CD8-positive, alpha-beta memory T cell (primary cell): ENCODE measurements at places on chromosomes 12 and 14. TPM values are rescaled to one million over a fixed set of nuclear protein-coding genes. Genes with fewer than 3 reads are reported as not detected.

GRCh38 chr12:110180591-110181005 lies 56.4 kb downstream of the IFT81 start:
- DNase-seq = no peak

DNA sequence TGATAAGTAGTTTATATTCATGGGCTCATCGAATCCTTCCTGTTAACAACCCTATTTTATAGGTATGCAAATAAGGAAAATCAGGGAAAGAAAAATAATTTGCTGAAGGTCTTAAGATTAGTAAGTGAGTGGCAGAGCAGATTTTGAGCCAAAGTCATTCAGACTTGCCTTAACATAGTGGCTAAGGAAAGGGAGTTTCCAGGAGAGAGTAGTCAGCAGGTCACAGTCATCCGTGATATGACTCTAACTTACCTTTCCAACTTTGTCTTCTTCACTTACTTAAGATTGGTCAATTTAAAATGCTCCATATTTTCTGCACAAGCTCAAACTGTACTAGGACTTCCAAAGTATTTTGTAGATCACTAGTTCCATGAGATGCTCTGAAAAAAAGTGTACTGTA lies 46.6 kb downstream of the AKAP6 start:
- no peak for DNase-seq

DNA sequence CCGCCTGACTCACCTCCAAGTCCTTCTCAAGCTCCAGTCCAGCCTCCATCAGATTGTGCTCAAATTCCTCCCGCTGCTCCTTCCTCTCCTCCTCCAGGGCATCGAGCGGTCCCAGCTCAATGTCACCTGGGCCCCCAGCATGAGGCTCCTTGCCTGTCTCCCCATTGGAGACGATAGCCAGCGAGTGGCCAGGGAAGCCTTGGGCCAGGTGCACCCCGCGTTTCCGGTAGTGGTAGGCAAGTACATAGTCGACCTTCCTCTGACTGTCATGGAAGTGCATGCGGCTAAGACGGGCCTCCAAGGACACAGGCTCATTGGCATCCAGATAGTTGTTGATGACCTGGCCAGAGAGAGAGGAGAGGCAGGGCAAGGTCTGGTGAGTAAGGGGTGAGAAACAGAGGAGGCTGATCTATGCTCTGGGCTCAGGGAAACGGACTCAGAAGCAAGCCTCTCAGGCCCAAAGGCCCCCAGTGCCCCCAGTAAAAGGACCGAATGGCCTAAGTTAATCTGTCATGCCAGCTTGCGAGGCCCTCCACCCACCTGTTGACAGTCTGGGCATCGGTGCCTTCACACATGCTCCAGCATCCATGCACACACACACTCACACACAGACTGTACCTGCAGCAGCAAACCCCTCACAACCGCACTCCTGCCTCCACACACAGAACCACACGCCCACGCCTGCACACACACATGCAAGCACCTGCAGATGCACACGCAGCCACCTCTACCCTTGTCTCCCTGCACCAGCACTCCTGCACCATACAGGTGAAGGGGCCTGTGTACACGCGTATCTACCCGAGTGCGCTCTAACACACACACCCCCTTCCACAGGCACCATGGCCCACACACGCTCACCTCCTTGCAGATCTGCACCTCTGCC lies 23.8 kb downstream of the ANO2 start:
- no peak for DNase-seq

DNA sequence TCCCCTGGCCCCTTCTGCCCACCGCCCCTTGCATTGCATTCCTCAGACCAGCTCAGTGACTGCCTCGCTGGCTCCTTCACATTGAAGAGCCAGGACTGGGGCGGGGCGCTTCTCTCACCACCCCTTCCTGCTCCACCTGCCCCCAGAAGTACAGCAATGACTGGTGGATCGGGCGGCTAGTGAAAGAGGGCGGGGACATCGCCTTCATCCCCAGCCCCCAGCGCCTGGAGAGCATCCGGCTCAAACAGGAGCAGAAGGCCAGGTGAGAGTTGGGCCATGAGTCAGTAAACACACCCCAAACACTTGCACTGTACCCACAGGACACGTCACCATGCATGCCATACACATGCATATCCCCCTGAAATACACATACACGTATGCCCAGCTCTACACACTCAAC lies 5.8 kb downstream of the CACNB3 start:
- peak; percentile 28 for DNase-seq

DNA sequence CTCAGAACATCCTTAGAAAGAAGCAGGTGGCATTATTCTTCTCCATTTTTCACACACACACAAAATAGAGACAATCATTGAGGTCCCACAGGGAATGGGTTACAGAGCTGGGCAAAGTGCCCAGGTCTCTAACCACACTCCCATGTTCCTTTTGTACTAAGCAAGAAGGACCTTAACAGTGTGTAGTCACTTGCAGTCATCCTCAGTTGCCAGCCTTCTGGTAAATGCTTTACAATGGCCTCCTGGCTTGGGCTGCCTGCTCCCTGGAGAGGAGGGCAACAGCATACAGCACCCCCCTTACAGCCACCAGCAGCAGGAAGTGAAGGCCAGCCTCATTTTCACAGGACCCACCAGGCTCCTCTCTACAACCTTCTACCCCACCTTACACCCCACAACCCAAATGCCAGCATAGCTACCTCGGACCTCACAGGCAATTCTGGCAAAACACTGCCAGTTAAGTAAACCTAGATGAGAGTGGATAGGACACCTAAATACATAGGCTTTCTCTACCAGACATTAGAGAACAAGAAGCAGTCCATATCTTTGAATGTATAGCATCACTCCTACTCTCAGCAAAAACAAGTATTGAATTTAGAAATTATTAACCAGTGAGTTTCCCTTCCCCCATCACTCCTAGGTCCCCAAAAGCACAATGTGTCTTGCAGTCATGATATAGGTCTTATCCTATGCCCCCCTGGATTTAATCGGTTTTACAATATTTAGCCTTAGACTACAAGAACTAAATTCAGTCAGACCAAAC lies 88.1 kb downstream of the PPP2R5E start:
- no peak for DNase-seq

DNA sequence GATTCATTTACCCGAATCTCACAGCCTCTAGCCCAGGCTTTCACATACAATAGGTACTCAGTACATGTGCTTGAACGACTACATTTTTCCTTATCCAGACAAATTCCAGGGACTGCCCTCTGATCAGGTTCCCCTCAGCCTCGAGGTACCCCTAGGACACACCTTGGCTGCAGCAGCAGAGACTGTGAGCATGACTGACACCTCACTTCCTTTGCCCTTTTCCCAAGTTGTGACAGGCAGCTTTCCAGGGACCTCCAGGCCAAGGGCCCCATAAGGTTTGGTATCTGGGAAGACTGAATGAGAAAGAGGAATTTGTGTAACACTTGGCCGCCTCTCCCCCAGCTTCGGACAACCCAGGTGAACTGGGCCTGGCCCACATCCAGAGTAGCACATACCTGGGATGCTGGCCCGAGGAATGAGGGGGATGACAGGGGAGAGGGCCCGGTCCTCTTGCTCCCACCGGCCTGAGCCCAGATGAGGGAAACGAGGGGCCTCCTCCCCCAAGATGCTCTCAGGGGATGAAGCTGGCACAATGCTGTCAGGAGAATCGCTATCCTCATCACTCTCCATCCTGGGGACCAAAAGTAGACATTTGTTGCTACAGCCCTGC lies 10.2 kb upstream of the PRKAG1 start:
- no peak for DNase-seq

- no peak for DNase-seq
These were observed 563 bp downstream of the DCP1B start for GRCh38 chr12:2003676-2004112.

DNA sequence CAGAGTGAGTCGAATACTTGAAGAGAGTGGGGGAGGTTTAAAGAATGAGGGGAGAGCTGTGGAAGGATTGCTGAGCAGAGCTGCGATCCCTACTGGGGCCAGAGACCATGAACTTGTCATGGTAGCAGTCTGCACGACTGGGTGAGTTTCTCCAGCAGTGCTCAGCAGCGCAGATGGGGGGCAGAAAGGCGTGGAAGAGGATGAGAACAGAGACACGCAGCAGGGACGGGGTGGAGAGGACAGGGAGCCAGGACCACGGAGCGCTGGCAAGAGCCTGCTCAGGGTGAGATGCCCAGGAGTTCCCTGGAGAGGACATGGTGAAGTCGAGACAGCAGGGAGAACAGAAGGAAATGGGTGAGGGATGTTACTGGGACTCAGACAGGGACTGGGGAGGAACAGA lies 2.1 kb upstream of the AQP6 start:
- DNase-seq = no peak

The PHLDA1 gene
- 43.3 TPM for total RNA-seq

GRCh38 chr14:35742032-35742371 lies 67.1 kb downstream of the RALGAPA1 start:
- DNase-seq = no peak

DNA sequence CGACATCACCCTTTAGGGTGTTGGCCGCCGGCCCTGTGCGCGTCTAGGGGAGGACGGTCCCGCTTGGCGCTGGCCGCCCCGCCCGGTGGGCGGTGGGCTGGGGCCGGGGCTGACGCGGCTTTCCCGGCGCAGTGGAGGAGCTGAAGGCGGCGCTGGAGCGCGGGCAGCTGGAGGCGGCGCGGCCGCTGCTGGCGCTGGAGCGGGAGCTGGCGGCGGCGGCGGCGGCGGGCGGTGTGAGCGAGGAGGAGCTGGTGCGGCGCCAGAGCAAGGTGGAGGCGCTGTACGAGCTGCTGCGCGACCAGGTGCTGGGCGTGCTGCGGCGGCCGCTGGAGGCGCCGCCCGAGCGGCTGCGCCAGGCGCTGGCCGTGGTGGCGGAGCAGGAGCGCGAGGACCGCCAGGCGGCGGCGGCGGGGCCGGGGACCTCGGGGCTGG lies 3.6 kb downstream of the TNFAIP2 start:
- no peak for DNase-seq

The IFNG-AS1 gene
- total RNA-seq = 0.95 TPM

The DBX2 gene
- total RNA-seq = not detected

The ACSM4 gene
- not detected for total RNA-seq

GRCh38 chr12:128852026-128852698 lies 1.1 kb upstream of the GLT1D1 start:
- no peak for DNase-seq

The GPR137C gene
- total RNA-seq = 0.50 TPM

DNA sequence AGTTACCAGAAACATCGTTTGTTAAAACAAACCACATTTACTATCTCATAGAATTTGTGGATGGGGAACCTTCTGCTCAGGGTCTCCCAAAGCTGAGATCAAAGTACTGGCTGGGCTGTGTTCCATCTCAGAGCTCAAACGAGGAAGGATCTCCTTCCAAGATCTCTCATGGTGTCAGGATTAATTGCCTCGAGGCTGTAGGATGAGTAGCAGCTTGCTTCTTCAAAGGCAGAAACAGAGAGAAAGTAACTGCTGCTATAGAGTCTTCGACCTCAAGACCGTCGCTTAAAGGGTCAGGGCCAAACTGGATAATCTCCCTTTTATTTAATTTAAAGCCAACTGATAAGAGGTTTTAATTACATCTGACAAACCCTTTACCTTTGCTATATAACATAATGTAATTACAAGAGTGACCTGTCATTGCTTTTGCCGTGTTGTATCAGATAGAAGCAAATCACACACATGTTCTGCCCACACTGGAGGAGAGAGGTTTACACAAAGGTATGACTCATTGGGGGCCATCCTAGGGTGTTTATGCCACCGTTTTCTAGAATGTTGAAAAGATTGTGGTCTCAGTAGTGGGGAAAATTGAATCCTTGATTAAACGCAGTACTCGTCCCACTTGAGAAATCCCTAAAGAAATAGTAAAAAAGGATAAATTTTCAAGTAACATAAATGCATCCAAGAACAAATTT lies 868.8 kb upstream of the TMEM132C start:
- no peak for DNase-seq

DNA sequence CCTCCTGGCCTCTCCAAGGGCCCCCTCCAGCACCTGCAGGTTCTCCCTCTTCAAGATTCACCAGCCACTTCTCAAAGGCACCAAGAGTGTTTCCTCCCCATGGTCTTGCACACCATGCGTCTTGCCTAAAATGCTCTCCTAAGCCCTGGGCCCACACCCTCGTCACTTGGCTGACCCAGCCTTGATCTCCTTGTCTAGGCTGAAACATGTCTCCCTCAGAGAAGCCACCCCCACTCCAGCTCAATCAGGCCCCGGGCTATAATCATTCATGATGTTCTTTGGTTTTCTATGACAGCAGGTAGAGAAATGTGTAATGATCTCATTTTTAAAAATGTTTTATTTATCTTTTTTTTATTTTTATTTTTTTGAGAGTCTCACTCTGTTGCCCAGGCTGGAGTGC lies 88.1 kb downstream of the EFCAB11 start:
- no peak for DNase-seq

DNA sequence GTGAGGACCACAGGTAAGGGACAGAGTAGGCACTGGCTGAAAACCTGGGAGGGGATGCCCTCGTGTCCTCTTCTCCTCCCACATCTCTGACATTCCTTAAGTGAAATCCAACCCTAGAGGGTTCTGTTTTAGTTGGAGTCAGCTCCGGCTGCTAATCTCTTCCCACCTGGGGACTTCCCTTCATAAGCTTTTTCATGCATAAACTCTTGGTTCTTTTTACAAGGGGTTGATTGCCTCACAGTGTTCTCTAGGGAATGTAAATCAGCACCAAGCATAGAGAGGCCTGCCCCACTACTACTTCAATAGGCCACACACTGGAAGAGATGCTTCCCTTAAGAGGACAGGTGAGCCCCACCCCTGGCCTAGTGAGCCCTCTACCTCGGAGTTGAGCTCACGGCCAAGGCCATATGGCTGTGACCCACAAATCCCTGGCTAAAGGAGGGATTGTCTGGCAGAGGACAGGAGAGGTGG lies 3.2 kb upstream of the SYNDIG1L start:
- DNase-seq = no peak

GRCh38 chr14:88492272-88493089 lies 62.3 kb downstream of the PTPN21 start:
- peak; percentile 41 for DNase-seq

DNA sequence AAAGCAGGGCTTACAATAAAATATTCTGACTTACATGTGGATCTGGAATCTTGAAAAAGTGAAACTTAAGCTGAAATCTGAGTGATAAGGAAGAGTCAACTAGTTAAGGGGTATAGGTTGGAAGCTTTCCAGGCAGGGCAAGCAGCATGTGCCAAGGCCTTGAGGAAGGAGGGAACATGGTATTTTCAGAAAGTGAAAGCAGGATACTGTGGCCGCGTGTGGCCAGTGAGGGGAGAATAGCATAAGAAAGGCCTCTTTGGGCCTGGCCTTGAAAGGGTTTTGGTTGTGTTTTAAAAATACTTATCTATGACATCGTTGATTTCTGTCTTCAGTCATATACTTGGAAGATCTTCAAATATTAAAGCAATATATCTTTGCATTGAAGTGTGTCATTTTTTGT lies 213.4 kb downstream of the AKAP6 start:
- DNase-seq = no peak
